ENCODE measurements at places on chromosomes 11 and 22. TPM values are rescaled to one million over a fixed set of nuclear protein-coding genes. Genes with fewer than 3 reads are reported as not detected.

Gene GUCY1A2
- total RNA-seq, result not detected

Gene PRR33
- total RNA-seq, result not detected

Gene RAG1
- 0.05 TPM for total RNA-seq

Gene WNT7B
- 31.4 TPM for total RNA-seq

Gene SGSM1
- total RNA-seq, result 0.23 TPM

Gene E2F8
- 5.3 TPM for total RNA-seq

Gene DEFB131B
- not detected for total RNA-seq

Gene SLC1A2
- total RNA-seq, result not detected

Gene NXPE2
- total RNA-seq, result not detected

Gene KIF18A
- 8.0 TPM for total RNA-seq

Gene OR2AT4
- total RNA-seq, result not detected

Gene SOX6
- total RNA-seq, result 3.0 TPM

Gene CAPN1
- 594 TPM for total RNA-seq

Gene CRYBB1
- not detected for total RNA-seq

Gene IGF2
- total RNA-seq, result 11.4 TPM

Gene BIRC2
- 16.1 TPM for total RNA-seq

Gene PNPLA5
- not detected for total RNA-seq

Gene OR56B1
- total RNA-seq, result not detected

Gene RASSF10
- total RNA-seq, result 33.8 TPM

Gene PGA5
- not detected for total RNA-seq

Gene SESN3
- total RNA-seq, result 0.31 TPM

Gene HEPHL1
- total RNA-seq, result not detected

Gene SPINDOC
- 37.6 TPM for total RNA-seq

Gene OR10D3
- total RNA-seq, result not detected

Gene BIK
- 4.2 TPM for total RNA-seq

Gene MPZL3
- total RNA-seq, result 11.7 TPM

Gene SCGB2A2
- total RNA-seq, result not detected

Gene TBC1D10A
- 17.4 TPM for total RNA-seq

Gene ZFP91
- 42.8 TPM for total RNA-seq

Gene TOMM22
- 46.4 TPM for total RNA-seq

Gene CADM1
- total RNA-seq, result not detected

Gene CARNS1
- total RNA-seq, result 0.76 TPM

Gene FAT3
- total RNA-seq, result not detected

Gene MS4A12
- not detected for total RNA-seq

Gene NPAS4
- total RNA-seq, result not detected

Gene APOL5
- not detected for total RNA-seq

Gene EFEMP2
- total RNA-seq, result 1.2 TPM

Gene MIOX
- total RNA-seq, result not detected

All from HT-29 (cell line).